ENCODE measurements at places on chromosomes 6 and 20. TPM values are rescaled to one million over a fixed set of nuclear protein-coding genes. Genes with fewer than 3 reads are reported as not detected.

- no peak for DNase-seq
- H3K4me3 ChIP-seq = no peak overlapping the region
- no peaks in the 10 kb centered on the region for H3K27me3 ChIP-seq
- no peaks in the 10 kb centered on the region for H3K4me1 ChIP-seq
Measured at GRCh38 chr6:110617057-110617456, 140.6 kb upstream of the SLC22A16 start.

DNA sequence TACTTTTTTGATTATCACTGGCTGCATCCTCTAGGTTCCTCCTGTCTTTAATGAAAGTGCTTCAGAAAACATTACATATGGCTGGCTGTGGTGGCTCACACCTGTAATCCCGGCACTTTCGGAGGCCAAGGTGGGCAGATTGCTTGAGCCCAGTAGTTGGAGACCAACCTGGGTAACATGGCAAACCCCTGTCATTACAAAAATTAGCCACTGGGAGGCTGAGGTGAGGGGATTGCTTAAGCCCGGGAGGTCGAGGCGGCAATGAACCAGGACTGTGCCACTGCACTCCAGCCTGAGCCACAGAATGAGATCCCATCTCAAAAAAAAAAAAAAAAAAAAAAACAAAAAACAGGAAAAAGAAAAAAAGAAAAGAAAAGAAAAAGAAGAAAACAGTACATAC lies 35.3 kb downstream of the BEND3 start:
- H3K36me3 ChIP-seq = no peaks in the 10 kb centered on the region
- H3K27me3 ChIP-seq = no peaks in the 10 kb centered on the region
- H3K4me3 ChIP-seq = no peak overlapping the region
- no peak overlapping the region for H3K27ac ChIP-seq
- peak; percentile 20 for DNase-seq

GRCh38 chr20:56826705-56827665 lies 197.9 kb downstream of the TFAP2C start:
- DNase-seq = peak; percentile 64
- H3K4me1 ChIP-seq = peaks cover 8% of the 10 kb centered on the region
- peaks cover 10% of the 10 kb centered on the region for H3K27me3 ChIP-seq
- H3K4me3 ChIP-seq = peak overlapping the region; percentile 56

BMP2 gene
- 6.7 TPM for total RNA-seq

PLTP gene
- total RNA-seq = 0.37 TPM

NRN1 gene
- not detected for total RNA-seq

DNA sequence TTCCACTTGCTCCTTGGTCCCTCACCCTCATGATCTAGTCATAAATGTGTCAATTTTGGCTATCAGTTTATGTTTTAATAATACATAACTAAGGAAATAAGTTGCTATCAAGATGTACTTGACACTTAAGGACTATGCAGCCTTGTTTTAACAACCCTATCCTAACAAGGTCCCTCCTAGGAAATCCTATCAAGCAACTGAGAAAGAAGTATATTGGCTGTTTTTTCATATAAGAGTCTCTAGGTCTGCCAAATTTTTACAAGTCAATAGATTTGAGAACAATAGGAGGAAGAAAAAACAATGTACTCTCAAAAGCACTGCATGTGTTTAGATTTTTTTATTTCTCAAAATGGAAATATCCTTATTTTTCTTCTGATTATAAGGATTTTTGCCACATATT lies 14.7 kb downstream of the FILIP1 start:
- H3K27ac ChIP-seq = no peak overlapping the region
- no peaks in the 10 kb centered on the region for H3K27me3 ChIP-seq
- H3K4me1 ChIP-seq = no peaks in the 10 kb centered on the region
- DNase-seq = no peak
- no peaks in the 10 kb centered on the region for H3K36me3 ChIP-seq
- no peak overlapping the region for H3K4me3 ChIP-seq

DNA sequence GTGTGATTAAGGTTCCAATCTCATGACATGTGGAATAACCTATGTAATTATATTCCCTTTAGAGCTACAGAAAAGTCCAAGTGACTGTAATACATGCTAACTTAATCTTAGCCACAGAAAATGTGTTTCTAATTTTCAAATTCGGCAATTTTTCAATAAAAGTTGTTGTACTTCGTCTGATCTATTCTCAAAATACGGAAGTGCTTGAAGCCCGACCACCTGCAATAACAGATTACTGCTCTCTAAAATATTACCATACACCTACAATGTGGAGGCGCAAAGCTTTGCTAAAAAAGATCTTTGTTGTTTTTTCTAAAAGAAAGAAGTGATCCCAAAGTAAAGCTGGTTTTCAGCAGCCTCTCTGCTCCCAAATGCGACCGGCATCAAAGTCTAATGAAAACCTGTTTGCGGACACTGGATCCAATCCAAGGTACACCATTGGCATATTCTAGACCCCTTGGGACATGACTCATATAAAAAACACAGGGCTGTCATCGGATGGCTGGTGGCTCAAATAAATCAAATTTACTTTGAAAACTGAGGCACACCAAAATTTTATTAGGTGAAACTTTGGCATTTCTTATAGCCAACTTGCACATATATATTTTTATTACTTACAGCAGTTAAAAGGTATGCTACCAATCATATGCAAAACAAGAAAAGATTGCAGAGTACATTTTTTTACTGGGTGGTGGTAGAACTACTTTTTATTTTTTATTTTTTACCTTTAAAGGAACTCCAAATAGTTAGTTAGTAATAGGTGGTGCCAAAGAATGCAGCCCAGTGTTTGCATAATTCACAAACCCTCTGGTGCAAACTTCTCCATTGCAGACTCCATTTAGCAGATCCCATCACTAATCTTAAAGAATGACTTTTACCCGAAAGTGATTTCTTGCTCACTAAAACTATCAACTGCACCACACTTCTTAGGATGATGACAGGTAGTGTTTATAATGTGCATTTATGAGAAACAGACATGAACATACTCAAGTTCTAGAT lies 118.7 kb upstream of the TBX18 start:
- H3K27ac ChIP-seq = peak overlapping the region; percentile 75
- peak; percentile 85 for DNase-seq
- peaks cover 10% of the 10 kb centered on the region for H3K4me1 ChIP-seq
- H3K36me3 ChIP-seq = no peaks in the 10 kb centered on the region

GRCh38 chr6:108341372-108341771 lies 46.5 kb downstream of the AFG1L start:
- no peak overlapping the region for H3K27ac ChIP-seq
- DNase-seq = no peak
- no peaks in the 10 kb centered on the region for H3K4me1 ChIP-seq

DNA sequence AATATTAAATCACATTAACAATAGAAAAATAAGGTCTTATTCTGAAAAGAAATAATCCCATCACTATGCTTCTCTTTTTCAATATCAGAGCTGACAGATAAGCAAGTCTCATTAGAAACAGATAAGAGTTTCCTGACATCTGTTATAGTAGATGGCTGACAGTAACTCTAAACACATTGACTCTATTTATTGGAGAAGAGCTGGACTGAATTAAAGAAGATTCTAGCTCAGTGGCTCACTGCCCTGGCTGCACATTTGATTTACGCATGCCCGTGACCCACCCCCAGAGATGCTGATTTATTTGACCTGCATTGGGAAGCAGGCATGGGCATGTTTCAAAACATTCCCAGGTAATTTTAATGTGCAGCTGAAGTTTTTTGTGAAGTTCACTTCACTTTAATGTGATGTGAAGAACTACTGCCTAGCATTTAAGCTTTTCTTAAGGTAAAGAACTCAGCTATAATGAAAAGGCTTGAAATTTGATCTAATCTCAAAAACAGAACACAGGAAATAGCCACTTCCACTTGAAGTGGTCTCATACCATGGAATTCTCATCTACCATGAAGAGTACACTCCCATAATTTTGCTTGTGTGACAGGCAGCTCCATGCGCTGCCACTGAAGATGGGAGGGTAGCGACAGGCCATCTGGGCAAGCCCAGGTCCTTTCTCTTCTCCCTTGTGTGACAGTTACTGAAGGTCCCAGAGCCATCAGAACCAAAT lies 162.3 kb downstream of the TPBG start:
- DNase-seq = no peak
- no peaks in the 10 kb centered on the region for H3K4me1 ChIP-seq
- no peaks in the 10 kb centered on the region for H3K27me3 ChIP-seq
- H3K36me3 ChIP-seq = no peaks in the 10 kb centered on the region
- no peak overlapping the region for H3K27ac ChIP-seq
- no peak overlapping the region for H3K4me3 ChIP-seq

BLTP3A gene
- 18.5 TPM for total RNA-seq

DNA sequence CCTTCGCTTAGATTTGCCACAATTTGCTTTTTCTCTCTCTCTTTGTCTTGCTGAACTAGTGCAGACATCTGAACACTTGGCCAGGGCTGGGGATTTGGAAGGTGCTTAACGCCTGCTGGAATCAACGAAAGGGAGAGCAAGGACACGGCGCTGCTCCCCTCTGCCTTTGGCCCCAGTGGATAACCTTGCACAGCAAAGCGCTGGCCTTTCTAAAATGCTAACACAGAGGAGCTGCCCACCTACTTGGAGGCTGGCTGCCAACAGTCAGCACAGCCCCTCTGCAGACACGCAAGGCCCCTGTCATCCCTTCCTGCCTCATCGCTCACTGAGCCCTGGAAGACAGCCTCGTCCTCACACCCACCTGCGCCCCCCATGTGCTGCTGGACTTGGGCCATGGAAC lies 37.5 kb downstream of the C20orf203 start:
- H3K27me3 ChIP-seq = no peaks in the 10 kb centered on the region
- no peak for DNase-seq
- no peak overlapping the region for H3K27ac ChIP-seq
- no peaks in the 10 kb centered on the region for H3K4me1 ChIP-seq
- H3K36me3 ChIP-seq = no peaks in the 10 kb centered on the region

CALHM5 gene
- total RNA-seq = not detected

DNA sequence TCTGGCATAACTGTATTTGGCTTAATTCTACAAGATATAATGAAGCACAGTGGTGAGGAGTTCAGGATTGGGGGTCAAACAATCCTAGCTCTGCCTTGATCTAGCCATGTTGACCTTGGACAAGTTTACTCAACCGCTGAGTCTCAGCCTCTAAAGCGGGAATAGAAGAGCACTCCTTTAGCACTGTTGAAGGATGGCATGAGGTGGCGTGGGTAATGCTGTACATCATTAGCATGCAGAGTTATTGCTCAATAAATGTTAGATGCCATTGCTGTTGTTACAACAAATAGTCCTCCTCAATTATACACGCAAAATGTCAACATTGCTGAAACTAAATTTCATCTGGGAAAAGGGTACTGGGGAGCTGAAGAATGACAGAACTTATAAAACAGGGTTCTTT lies 78.6 kb downstream of the KIF13A start:
- peaks cover 36% of the 10 kb centered on the region for H3K4me1 ChIP-seq
- no peak overlapping the region for H3K4me3 ChIP-seq
- peak; percentile 23 for DNase-seq
- H3K27ac ChIP-seq = peak overlapping the region; percentile 75
- H3K36me3 ChIP-seq = no peaks in the 10 kb centered on the region

- no peak for DNase-seq
- H3K36me3 ChIP-seq = peaks cover 56% of the 10 kb centered on the region
- no peak overlapping the region for H3K27ac ChIP-seq
- no peaks in the 10 kb centered on the region for H3K27me3 ChIP-seq
- peaks cover under 1% of the 10 kb centered on the region for H3K4me1 ChIP-seq
Measured at GRCh38 chr6:110105296-110105695, 74.2 kb downstream of the WASF1 start.

SEL1L2 gene
- total RNA-seq = not detected

DNA sequence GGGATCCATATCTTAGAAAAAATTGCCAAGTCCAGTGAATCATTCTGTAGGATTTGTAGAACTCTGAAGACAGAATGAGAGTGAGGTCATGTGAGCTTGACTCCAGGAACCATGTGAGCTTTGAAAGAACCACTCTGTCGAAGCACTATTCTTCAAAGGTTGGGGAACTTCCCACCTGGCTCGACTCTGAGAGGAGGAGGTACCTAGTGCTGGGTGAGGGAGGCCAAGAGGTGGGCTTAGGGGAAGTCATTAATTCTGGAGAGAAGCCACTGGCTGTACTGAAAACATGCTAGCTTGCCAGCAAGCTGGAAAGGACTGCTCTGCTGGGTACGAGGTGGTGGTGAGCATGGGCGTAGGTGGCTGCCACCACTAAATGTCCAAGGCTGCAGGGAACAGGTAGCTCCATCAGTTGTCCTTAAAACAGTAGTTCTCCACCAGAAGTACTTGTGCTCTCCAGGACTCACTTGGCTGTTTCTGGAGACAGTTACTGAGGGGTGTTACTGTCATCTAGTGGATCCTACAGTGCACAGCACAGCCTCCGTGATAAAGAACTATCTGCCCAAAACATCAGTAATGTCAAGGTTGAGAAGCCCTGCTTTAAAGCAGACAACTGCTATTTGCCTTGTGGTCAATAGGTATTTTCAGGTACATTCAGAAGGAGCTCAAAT lies 34.7 kb upstream of the SYNJ2 start:
- H3K4me1 ChIP-seq = no peaks in the 10 kb centered on the region
- no peaks in the 10 kb centered on the region for H3K27me3 ChIP-seq
- no peak overlapping the region for H3K27ac ChIP-seq
- no peak overlapping the region for H3K4me3 ChIP-seq
- H3K36me3 ChIP-seq = peaks cover 51% of the 10 kb centered on the region

GRCh38 chr6:10201606-10202510 lies 213.0 kb downstream of the TFAP2A start:
- peak; percentile 41 for DNase-seq
- no peak overlapping the region for H3K4me3 ChIP-seq
- H3K27ac ChIP-seq = peak overlapping the region; percentile 59
- peaks cover 23% of the 10 kb centered on the region for H3K4me1 ChIP-seq
- H3K27me3 ChIP-seq = no peaks in the 10 kb centered on the region

DNA sequence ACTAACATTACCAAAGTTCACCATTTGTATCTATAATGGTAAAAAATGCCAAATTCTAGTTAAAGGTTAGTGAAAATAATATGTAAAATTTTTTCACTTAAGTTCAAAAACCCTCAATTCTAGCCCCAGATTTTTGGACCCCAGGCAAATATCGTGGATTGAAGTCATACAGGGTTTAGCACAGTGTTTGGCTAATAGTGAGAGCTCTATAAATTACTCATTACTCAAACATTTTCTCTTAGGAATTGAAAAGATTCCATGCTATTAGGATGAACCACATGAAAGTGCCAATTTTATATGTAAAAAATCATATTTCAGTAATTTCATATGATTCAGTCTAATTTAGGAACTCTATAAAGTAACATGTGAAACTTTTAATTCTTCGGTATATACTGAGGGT lies 170.3 kb upstream of the PREP start:
- H3K27ac ChIP-seq = no peak overlapping the region
- no peaks in the 10 kb centered on the region for H3K36me3 ChIP-seq
- H3K4me3 ChIP-seq = no peak overlapping the region
- peaks cover 6% of the 10 kb centered on the region for H3K4me1 ChIP-seq
- no peak for DNase-seq

DNA sequence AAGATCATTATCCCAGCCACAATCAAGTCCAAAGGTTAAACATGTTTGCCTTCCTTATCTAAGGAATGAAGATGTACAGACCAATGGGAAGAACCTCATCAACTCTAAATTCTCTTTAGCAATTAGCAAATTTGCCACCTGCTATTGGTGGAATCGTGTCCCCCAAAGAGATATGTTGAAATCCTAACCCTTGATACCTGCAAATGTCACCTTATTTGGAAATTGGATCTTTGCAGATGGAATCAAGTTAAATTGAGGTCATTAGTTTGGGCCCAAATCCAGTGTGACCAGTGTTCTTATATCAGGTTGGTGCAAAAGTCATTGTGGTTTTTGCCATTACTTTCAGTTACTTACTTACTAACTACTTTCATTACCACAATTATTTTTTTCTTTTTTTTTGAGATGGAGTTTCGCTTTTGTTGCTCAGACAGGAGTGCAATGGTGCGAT lies 31.3 kb downstream of the KLHL31 start:
- no peaks in the 10 kb centered on the region for H3K36me3 ChIP-seq
- DNase-seq = no peak
- peaks cover 37% of the 10 kb centered on the region for H3K4me1 ChIP-seq

GRCh38 chr6:12720310-12720709 lies 3.7 kb downstream of the PHACTR1 start:
- no peak overlapping the region for H3K27ac ChIP-seq
- H3K4me3 ChIP-seq = no peak overlapping the region
- no peak for DNase-seq
- no peaks in the 10 kb centered on the region for H3K36me3 ChIP-seq

PTCHD4 gene
- 8.4 TPM for total RNA-seq
